ENCODE measurements at places on chromosomes 6 and 20. TPM values are rescaled to one million over a fixed set of nuclear protein-coding genes. Genes with fewer than 3 reads are reported as not detected.

Gene OR2H2
- not detected for total RNA-seq

Gene KHDC1L
- not detected for total RNA-seq

Gene RPS10
- total RNA-seq, result 3,122 TPM

Gene CST1
- total RNA-seq, result not detected

Gene GMNN
- total RNA-seq, result 10.5 TPM

Gene RPRD1B
- 54.8 TPM for total RNA-seq

Gene CFAP61
- not detected for total RNA-seq

Gene HLA-DRB1
- 33.6 TPM for total RNA-seq

DNA sequence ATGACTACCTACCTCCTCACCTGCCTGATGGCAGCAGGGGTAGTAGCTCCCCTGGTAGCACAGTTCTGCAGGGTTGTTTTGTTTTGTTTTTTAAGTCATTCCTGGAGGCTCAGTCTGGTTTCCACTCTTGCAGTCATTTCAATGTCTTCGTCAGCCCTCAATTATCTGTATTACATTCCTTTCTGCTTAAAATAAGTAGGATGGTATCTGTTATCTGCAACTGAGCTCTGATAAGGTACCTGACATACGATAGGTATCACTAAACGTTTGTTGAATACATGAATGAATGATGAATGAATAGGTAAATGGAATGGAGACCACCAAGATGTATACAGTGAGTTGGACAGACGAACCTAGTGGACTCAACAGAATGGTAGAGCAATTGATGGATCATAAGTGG, 7.2 kb upstream of the CLPSL2 start:
- no peak for DNase-seq

GRCh38 chr20:23227976-23228375, 122.6 kb upstream of the NXT1 start:
- DNase-seq, result no peak

DNA sequence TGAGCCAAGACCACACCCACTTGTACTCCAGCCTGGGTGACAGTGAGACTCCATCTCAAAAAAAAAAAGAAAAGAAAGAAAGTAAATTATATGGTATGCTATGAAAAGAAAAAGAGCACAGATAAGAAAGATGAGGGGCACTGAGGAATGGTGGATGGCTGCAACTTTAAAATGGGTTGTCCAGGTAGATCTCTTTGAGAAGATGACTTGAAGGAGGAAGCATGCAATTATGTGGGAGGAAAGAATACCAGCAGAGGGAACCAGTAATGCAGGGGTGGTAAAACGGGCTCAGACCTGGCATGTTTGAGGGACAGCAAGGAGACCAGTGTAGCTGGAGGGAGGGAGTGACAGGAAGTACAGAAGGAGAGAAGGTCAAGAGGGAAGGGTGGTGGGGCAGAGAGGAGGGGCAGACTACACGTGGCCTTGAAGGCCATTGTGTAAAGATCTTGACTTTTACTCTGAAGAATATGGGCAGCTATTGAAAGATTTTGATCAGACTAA, 22.3 kb downstream of the LINC00237 start:
- DNase-seq, result no peak

- DNase-seq, result no peak
Measured at GRCh38 chr20:992801-993535, 9.1 kb downstream of the RSPO4 start.

DNA sequence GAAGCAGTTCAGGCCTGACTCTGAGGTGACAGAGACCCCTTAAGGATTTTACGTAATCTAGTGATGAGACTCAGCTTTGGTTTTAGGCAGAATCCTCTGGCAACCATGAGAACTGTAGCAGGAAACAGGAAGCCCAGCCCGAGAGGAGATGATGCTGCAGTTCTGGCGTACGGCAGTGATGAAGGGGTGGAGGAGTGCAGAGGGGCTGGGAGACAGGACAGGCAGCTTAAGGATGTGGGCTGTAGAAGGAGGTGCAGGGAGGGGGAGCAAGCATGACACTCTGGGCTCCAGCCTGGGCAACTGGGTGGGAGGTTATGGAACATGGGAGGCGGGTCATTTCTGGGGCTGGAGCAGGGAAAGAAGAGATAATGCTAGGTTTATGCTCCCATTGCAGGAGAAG, 67.1 kb downstream of the LRFN2 start:
- DNase-seq, result no peak

GRCh38 chr20:33099843-33100538, 20.5 kb downstream of the BPIFB4 start:
- no peak for DNase-seq

DNA sequence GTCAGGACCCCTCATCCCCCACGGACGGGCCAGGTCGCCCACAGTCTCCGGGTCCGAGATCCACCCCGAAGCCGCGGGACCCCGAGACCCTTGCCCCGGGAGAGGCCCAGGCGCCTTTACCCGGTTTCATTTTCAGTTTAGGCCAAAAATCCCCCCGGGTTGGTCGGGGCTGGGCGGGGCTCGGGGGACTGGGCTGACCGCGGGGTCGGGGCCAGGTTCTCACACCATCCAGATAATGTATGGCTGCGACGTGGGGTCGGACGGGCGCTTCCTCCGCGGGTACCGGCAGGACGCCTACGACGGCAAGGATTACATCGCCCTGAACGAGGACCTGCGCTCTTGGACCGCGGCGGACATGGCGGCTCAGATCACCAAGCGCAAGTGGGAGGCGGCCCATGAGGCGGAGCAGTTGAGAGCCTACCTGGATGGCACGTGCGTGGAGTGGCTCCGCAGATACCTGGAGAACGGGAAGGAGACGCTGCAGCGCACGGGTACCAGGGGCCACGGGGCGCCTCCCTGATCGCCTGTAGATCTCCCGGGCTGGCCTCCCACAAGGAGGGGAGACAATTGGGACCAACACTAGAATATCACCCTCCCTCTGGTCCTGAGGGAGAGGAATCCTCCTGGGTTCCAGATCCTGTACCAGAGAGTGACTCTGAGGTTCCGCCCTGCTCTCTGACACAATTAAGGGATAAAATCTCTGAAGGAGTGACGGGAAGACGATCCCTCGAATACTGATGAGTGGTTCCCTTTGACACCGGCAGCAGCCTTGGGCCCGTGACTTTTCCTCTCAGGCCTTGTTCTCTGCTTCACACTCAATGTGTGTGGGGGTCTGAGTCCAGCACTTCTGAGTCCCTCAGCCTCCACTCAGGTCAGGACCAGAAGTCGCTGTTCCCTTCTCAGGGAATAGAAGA, 978 bp downstream of the HLA-A start:
- DNase-seq, result no peak

DNA sequence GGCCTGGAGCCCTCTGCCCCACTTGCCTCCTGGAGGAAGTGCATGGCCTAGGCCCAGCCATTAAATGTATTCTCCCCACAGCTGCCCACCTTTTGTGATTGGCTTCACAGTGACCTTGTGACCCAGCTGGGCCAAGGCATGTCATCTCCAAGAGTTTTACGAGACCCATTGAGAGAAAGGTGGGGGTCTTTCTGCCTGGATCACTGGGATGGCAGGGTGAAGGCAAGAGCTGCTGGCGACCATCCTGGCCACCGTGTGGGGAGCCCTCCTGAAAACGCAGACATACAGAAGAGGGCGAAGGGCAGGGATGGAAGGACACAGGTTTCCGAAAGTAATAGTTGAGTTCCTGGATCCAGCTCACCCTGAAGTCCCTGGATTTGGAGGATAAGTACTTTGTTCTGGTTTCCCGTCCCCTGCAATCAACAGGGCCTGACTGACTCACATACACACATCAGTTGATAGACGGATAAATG, 12.3 kb upstream of the SPO11 start:
- DNase-seq, result no peak

GRCh38 chr6:44333942-44334341, 8.5 kb upstream of the SPATS1 start:
- DNase-seq, result no peak

GRCh38 chr6:161415302-161415855, 141.5 kb upstream of the AGPAT4 start:
- no peak for DNase-seq

- no peak for DNase-seq
Measured at GRCh38 chr6:100517106-100517505, 52.4 kb upstream of the SIM1 start.

GRCh38 chr6:25874118-25874517, at the start of gene SLC17A3:
SLC17A3 (minus strand) TSS chr6:25874243; CDS start chr6:25868387, 5,856 bp downstream.
- no peak for DNase-seq

DNA sequence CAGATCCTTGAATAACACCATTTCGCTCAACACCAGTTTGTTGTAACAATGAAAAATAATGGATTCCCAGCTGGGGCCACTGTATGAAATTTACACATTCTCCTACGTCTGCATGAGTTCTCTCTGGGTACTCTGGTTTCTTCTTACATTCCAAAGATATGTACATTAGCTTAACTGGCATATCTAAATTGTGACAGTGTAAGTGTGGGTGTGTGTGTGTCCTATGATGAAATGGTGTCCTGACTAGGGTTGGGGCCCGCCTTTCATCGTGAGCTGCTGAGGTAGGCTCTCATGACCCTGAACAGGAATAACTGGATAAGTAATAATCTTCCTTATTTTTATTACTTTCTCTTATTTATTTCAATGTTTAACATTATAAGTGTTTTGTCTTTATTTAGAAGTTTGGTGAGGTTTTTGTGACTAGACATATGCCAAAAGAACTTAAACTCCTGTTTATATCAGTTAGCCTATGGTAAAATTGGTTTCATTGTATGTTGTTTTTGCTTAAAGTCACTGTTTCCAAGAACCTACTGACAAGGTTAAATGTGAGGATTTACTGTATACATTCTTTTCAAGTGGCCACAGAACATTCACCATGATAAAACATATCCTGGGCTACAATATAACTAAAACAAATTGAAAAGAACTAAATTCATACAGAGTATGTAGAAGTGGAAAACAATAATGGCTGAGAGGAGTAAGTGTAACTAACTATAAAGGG, 42.4 kb downstream of the RBL1 start:
- no peak for DNase-seq

GRCh38 chr6:4518506-4518905, 257.7 kb upstream of the CDYL start:
- DNase-seq, result no peak

DNA sequence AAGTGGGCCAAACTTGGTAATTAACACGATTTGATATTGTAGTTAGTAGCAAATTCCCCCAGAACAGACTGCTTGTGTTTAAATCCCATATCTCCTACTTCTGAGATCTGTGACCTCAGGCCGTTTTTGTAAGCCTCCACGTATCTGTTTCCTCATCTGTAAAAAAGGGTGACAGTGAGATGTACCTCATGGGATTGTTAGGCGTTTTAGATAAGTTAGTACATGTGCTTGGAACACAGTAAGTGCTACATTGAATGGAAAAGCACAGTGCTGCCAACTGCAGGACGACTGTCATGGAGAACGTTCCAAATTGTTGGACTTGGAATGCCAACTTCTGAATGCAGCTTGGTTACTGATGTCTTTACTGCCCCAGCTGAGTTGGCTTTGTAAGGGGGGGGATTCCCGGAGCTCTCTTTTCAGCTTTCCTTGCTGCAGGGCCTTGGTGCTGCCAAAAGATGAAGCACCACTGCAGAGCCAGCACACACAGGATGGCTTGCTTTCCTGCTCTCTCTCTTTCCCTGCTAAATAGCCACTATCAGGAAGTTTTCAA, 108.6 kb downstream of the OPN5 start:
- DNase-seq, result no peak

DNA sequence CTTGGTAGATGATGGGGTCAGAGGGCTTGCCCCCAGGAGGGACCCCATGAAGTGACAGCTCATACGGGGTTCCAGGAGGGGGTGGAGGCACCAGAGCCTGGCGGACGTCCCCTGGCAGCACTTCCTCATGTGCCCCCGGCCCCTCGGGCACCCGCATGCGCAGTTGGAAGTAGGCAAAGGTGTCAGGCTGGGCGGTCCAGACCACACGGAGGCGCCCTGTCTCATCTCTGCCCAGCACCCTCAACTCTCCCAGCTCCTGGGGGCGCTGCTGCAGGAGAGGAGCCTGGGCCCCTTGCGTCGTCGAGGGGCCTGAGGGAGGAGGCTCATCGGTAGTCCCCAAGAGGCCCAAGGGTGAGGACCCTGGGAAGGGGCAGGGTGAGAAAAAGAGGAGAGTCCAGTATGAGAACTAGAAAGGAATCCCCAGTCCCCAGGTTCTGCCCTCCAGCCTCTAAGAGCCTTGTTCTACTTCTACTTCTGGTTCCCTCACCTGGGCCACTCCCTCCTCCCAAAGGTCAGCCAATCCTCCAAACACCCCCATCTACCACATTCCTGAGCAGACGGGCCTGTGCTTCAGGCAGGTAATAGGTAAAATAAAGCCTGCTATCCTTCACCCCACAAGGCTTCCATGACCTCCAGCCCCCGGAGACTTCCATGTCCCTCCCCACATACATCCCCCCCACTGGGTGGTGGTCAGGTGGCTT, 23.2 kb downstream of the TNXB start:
- no peak for DNase-seq

DNA sequence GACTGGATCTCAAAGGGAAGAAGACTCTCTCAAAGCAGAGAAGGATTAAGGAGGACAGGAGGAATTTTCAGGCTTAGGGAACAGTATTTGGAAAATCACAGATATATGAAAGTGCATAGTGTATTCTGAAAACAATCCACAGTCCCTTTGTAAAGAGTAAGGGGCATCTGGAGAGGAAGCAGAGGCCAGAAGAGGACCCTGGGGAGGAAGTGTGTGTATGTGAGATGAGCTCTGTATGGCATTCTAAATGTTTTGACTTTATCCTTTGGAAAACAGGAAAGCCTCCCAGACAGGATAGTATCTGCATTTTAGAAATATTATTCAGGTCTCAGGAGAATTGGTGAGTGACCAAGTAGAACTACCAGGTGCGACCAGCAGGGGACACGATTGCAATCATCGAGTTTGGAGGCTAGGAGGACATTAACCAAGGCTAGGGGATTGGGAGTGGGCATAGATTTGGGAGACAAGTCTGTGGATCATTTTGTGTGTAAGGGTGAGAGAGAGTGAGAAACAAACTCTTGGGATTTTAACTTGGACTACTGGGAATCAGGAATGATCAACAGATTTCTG, 38.3 kb upstream of the FAM184A start:
- no peak for DNase-seq

DNA sequence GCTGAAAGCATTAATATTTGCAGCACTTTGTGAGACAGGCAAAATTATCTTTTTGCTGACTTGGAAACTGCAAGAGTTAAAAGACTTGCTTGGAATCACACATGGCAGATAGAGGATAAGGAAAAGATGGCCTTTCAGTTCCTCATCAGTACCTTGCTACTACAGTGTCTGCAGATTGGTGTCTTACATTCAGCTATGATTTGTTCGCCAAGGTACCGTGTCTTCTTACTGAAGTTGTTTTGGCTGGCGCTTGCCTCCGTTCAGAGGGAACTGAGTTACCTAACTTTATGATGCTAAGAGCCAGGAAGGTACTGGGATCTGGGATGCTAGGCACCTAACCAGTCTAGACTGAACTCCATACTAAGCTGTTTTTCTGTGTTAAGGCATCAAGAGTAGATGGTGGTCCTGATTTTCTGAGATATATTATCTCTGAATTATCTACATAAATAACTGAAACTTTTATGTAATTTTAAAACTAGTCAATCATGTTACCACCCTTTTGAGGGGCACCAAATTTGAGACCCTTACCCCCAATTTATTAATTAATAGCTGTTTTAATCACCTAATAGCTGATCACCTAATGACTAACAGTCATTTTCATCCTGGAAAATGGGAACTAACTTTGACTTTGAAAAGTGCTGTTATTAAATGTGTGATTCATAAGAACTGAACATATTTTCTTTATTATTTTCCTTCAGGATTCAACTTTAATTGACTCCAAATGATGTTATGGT, 2.5 kb downstream of the WTAP start:
- DNase-seq, result no peak

All from CD4-positive, alpha-beta T cell (primary cell).